ENCODE measurements at places on chromosomes 7 and 10. TPM values are rescaled to one million over a fixed set of nuclear protein-coding genes. Genes with fewer than 3 reads are reported as not detected.

MKX gene
- 1.2 TPM for total RNA-seq

DNA sequence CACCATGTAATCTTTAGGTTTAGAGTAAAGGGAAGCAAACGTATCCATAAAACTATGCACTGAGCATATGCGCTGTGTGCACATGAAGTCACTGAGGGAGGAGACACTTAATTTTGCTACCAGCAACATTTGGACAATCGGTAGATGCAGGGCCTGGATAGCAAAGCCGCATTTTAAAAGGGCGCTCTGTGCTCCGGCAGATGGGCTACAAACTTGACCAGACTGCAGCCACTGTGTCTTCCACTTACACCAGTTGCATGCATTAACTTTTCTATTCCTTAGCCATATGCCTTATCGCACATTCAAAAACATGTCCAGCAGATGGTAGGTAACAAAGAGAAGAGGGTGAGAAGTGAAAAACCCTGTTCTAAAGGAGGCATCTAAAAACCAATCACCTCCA, 18.3 kb downstream of the FAM171A1 start:
- DNase-seq: no peak

CNNM1 gene
- total RNA-seq: 3.6 TPM

- DNase-seq: no peak
Measured at GRCh38 chr7:130298544-130299326, 5.8 kb downstream of the CPA4 start.

DNA sequence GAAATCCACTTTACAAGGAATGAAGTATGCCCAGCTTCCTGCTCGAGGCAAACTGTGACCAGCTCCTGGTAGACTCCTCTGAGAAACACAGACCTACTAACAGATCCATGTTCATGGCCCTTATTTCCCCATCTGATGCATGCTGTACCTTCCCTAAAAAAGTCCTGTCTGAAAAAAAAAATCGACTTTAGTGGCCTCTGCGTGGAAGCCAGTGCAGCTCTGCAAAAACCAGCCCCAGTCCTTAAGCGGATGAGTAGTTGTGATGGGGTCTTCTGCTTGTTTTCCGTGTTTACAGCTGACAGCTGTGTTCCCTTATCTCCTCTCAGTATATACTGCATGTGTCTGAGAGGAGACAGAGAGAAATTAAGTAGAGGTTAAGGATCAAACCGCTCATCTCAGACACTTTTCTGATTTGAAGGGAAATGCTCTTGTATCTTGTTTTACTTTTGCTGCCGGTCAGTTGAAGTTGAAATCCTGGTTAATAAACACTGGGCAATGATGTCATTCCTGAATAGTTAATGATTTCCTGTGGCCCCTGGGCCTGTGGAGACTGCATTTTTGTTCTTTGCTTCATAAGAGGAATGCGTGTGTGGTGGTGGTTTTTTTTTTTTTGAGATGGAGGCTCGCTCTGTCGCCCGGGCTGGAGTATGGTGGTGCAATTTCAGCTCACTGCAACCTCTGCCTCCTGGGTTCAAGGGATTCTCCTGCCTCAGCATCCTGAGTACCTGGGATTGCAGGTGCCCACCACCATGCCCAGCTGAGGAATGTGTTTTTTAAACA, 67.6 kb downstream of the DOCK1 start:
- no peak for DNase-seq

GRCh38 chr10:131175891-131176290, 135.6 kb downstream of the TCERG1L start:
- DNase-seq: no peak

DNA sequence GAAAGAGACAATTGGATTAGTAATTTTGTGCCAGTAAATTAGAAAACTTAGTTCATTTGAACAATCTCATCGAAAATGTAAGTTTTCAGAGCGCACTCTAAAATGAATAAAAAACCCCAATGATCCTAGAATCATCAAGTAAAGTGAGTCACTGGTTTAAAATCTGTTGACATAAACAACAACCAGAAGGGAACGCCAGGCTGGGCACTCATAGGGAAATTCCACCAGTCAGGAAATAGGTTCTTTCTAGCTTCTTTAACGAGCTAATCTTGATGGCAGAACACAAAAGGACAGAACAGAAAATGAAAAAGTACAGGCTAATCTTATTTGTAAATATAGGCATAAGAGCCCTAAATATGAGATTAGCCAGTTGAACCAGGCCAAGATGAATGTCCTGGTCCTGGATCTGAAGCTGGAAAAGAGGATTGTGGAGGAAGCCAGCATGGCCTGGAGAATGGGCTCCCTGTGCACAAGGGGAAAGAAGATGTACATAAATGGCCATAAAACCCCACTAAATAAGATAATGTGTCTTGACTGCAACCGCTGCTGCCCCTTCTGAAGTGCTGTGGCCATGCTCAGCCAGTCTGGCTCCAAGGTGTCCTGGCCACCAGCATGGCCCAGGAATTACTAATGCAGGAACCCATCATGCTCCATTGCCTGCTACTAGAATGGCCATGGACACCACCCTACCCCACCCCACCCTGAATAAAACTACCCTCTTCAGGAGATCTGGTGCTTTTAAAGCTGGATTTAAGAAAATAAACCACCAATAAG, 114.0 kb downstream of the WDFY4 start:
- peak; percentile 73 for DNase-seq

DNA sequence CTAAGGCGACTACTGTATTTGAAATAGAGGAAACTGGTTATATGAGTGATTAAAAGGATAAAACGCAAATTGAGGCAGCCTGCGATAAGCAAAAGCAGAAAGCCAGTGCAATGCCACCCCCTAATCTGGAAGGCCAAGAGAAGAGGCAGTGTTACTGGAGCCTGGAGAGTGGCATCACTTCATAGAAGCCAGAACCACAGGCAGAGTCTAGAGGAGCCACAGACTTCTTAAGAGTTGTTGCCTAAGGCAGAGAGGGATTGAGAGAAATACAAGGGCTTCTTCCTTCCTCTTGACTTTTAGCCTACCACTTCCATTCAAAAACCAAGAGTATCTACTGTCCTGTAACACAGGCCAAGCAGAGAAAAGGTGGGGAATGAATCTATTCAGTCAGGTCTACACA, 94.9 kb upstream of the SKAP2 start:
- DNase-seq: no peak

GFRA1 gene
- total RNA-seq: 8.8 TPM

GPRIN2 gene
- total RNA-seq: 57.0 TPM

DNA sequence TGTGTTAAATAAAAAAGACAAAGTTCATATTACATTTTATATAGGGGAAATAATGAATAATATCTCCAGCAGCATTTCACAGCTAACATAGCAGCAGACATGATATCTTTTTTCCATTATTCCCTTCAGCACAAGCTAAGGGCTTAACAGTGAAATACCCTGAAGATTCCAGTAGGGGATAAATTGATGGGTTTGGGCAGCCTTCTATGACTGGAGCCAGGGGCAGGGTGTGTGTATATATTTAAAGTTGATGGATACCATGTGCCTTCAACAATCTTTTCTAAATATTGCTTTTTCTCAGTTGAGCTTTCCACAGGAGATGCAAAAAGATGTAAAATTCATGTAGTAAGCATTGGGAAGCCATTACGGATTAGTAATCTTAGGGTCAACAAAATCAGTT, 151.2 kb downstream of the MAGI2 start:
- no peak for DNase-seq
